PC-9 (cell line): ENCODE measurements at places on chromosomes 2 and 18. TPM values are rescaled to one million over a fixed set of nuclear protein-coding genes. Genes with fewer than 3 reads are reported as not detected.

DNA sequence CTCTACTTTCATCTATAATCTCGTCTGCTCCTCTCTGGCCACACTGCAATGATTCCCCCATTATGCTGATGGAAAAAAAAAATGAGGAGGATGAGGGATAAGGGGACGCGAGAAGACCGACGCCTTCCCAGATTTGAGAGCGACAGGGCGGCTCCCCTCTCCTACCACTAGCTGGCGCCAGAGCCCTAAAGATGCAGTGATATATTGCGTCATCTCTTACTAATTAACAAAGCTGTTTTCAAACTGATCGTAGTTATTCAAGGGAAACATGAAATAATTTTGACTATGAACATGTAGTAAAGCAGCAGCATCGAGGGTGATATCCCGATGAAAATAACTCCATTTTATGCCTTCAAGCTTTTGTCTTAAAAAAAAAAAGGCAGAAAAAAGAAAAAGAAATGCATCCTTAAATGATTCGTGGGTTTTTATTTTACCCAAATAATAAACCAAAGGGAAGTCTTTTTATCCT, 48.0 kb upstream of the HNRNPA3 start:
- DNase-seq, result peak; percentile 75

- no peak for DNase-seq
These were observed 725.5 kb upstream of the ZEB2 start for GRCh38 chr2:145245268-145245870.

Gene ZC3H6
- total RNA-seq, result 9.1 and 10.0 TPM in 2 replicates

GRCh38 chr2:36781907-36782720, 85.6 kb downstream of the VIT start:
- no peak for DNase-seq

Gene MC2R
- not detected in 2 replicates for total RNA-seq

Gene ATP8B1
- 16.7 and 23.4 TPM in 2 replicates for total RNA-seq

DNA sequence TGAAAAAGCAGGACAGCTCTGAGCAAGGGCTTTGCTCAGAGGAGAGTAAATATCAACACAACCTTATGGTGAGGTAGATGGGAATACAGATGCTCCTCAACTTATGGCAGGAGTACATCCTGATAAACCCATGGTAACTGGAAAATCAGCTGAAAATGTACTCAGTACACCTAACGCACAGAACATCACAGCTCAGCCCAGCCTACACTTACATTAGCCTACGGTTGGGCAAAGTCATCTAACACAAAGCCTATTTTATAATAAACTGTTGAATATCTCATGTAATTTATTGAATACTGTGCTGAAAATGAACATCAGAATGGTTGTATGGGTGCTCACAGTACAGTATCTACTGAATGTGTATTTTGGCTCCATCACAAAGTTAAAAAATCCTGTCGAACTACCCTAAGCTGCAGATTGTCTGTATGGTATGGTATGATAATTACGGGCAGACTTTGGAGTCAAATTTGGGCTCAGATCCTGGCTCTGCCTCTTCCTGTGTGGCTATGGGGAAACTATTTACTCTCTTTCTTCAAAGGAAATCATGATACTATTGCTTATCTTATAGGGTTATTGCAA, 120.3 kb upstream of the LYPD1 start:
- no peak for DNase-seq

GRCh38 chr18:50859793-50860555, 18.9 kb upstream of the ME2 start:
- no peak for DNase-seq

Gene ZCCHC2
- total RNA-seq, result 12.0 and 18.1 TPM in 2 replicates

Gene PER2
- total RNA-seq, result 18.9 and 22.9 TPM in 2 replicates

Gene CCDC150
- 9.8 and 17.8 TPM in 2 replicates for total RNA-seq

DNA sequence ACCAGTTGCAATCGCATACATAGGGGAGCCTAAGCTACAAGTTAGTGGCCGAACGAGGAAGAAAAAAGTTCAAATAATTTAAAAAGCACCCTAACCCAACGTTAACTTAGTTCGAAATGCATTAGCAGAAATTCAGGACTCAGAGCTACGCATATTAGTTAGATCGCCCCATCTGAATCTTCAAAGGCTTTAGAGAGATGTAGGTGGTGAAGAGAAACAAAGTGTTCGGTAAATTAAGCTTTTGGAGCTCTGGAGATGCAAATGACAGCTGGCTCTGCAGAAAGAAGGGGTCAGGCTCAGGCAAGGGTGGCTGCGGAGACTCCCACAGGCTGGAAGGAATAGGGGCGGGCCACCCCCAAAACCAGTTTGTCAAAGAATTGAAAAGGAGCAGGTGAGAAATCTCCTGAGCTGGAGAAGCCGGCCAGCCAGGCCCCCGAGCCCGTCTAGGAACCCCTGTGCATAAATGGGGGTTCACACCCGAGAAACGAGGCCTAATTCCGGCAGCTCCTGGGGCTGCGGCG, 621 bp downstream of the TXNL1 start:
- peak; percentile 53 for DNase-seq

DNA sequence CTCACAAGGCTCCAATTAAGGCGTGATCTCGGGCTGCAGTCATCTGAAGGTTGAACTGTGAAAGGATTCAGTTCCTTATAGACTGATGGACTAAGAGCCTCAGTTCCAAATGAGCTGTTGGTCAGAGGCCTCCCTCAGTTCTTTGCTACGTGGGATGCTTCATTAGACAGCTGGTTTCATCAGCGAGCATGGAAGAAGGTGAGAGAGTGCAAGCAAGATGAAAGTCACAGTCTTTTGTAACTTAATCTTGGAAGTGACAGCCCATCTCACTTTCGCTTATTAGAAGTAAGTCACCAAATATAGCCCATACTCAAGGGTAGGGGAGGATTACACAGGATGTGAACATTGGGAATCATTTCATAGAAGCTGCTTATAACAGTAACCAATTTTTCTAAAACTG, 26.8 kb downstream of the PPP1CB start:
- no peak for DNase-seq

Gene CNTNAP5
- not detected in 2 replicates for total RNA-seq

- peak; percentile 61 for DNase-seq
These were observed 368.2 kb downstream of the IRS1 start for GRCh38 chr2:226431288-226431948.

- DNase-seq, result no peak
These were observed 602.7 kb upstream of the ZNF804A start for GRCh38 chr2:183995632-183996031.

DNA sequence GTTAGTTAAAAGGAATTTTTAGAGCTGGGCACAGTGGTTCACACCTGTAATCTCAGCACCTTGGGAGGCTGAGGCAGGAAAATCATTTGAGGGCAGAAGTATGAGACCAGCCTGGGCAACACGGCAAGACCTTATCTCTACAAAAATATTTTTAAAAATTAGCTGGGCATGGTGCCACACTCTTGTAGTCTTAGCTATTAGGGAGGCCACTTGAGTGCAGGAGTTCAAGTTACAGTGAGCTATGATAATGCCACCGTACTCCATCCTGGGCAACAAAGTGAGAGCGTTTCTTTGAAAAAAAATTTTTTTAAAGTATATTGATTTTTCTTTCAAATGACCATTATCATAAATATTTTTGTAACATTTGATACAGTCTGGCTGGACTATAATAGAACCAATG, 93.6 kb upstream of the FAM117B start:
- DNase-seq, result no peak

Gene C2orf81
- 9.8 and 12.0 TPM in 2 replicates for total RNA-seq

GRCh38 chr2:43890855-43891254, 52.1 kb downstream of the ABCG8 start:
- DNase-seq, result no peak

DNA sequence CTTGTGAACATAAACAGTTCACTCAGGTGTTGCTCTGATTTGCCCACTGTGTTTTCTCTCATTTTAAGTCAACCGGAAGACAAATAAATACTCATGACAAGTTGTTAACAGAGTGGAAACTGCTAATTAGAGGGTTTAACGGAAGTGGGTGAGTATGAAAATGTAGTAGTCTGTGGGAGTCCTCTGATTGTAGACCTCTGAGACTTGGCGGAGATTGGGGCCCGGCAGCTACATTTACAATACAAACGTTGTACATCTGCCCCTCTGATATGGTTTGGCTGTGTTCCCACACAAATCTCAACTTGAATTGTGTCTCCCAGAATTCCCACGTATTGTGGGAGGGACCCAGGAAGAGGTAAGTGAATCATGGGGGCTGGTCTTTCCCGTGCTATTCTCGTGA, 107.3 kb upstream of the FAM98A start:
- DNase-seq, result no peak

- DNase-seq, result no peak
These were observed 101.1 kb downstream of the TWIST2 start for GRCh38 chr2:238948765-238949641.

- DNase-seq, result no peak
These were observed 17.6 kb downstream of the VSNL1 start for GRCh38 chr2:17558053-17558452.

Gene ZNF396
- total RNA-seq, result 1.9 and 2.0 TPM in 2 replicates

Gene LINC00305
- not detected in 2 replicates for total RNA-seq

GRCh38 chr2:51335087-51336058, 303.4 kb upstream of the NRXN1 start:
- DNase-seq, result no peak

Gene LOXL3
- 3.1 and 5.0 TPM in 2 replicates for total RNA-seq

- no peak for DNase-seq
These were observed 14.1 kb downstream of the BBS5 start for GRCh38 chr2:169493360-169493759.

DNA sequence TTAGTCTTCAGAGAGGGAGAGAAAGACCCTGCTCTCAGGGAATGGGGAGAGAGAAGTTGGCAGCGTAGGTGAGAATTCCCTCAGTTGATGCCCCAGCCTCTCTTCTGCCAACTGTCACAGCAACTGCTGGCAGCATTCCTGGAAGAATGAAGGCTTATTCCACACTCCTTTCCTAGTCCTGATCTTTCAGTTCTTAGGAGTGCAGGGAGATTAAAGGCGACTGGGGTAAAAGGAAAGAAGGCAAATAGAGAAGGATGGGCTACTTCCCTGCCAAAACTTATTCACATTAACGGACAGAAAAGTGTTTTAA, 65.9 kb upstream of the ACAA2 start:
- no peak for DNase-seq

GRCh38 chr2:151465771-151466170, 56.1 kb downstream of the RIF1 start:
- no peak for DNase-seq

GRCh38 chr2:69631402-69631801, 12.1 kb downstream of the AAK1 start:
- no peak for DNase-seq

GRCh38 chr18:77206676-77207374, 42.8 kb upstream of the GALR1 start:
- no peak for DNase-seq

DNA sequence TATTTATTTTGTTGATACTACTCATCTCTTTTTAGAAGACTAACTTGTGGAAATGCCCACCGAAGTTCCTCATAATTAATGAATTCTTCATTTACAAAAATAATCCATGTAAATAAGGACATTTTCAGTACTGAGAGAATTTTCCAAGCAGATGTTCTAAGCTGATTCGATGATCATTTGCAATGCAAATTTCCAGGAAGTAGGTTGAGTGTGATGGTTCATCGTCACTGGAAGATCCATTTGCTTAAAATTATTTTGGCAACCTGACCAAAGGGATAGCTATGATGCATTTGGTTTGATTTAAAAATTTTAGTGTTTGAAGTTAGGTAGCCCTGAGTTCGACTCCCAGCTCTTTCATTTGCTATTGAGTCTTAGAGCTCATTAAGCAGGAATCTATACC, 257.3 kb upstream of the RASGRP3 start:
- DNase-seq, result no peak

Gene CXCR1
- total RNA-seq, result not detected in 2 replicates

Gene CRYGC
- total RNA-seq, result not detected in 2 replicates

DNA sequence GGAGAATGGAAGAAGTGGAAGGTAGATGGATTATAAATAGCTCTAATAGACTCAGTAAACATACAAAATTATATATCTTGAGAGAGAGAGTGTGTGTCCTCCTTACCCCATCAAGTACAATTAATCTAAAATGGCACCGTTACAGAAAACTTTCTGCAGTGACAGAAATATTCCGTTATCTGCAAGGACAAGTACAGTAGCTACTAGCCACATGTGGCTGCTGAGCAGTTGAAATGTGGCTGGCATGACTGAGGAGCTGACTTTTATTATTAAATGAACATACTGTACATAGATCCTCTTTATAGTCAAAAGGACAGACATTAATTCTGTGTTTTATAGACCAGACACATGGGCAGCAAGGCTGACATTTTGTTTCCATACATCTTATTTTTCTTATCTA, 7.0 kb downstream of the CCDC93 start:
- DNase-seq, result no peak

DNA sequence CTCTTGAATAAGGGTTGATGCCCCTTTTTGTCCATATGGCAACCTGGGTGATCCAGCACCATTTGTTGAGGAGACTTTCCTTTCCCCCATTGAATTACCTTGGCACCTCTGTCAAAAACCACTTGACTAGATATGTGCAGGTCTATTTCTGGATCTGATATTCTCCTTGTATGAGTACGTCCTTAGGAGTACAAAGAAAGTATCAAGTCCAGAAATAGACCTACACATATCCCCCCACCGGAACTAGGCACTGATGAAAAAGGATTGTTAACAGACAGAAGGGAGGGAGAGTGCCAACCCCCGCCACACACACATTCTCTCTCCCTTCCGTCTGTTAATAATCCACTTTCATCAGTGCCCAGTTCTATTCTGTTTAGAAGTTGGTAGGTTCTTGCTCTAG, 225.0 kb downstream of the TMEM163 start:
- DNase-seq, result no peak

Gene POMC
- not detected in 2 replicates for total RNA-seq

Gene SERPINB10
- not detected in 2 replicates for total RNA-seq

Gene SLC4A5
- total RNA-seq, result 1.2 TPM in 1 of 2 replicates, not detected in the other

Gene MRPL33
- 81.9 and 86.3 TPM in 2 replicates for total RNA-seq

DNA sequence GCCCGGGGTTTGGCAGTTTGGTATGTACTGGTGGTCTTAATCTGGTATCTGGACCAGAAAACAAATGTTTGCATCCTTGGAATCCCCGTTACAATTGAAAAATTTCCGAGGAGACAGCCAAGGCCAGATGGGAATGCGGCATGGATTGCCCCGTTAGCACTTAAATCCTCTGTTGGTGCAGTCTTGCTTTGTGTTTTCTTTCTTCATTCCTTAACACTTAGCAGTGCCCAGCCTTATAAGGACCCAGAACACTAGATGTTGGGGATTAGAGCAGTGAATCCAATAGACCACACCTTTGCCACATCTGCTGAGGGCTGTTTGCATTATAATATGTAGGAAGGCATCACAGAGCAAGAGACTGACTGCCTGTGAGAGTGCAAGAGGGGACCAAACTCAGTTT, 12.8 kb upstream of the ZNF532 start:
- DNase-seq, result no peak
